Dermis microvascular lymphatic vessel endothelial cell (primary cell): ENCODE measurements at places on chromosomes 1 and 21.

- no peak for DNase-seq
These were observed 1.5 kb downstream of the KIF1B start for GRCh38 chr1:10211805-10212410.

- no peak for DNase-seq
These were observed 24.8 kb downstream of the TGFB2 start for GRCh38 chr1:218369688-218370511.

DNA sequence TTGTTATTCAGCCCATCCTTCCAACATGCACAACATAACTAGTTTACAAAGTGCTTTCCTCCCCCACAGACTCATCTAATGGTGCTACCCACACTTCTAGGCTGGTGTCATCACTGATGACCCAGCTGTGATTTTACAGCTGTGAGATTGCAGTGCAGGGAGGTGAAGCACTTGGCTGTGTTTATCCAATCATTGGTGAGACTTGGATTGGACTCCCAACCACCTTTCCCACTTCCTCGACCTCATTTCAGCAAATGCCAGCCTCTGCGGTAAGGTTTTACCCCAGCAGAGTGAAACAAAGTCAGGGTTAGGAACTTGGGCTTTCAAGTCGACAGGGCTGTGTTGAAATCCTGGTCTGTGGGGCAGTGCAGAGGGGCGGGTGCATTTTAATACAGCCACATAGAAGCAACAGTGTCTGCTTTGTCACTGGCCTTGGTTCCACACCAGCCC, 22.1 kb downstream of the ECHDC2 start:
- no peak for DNase-seq

DNA sequence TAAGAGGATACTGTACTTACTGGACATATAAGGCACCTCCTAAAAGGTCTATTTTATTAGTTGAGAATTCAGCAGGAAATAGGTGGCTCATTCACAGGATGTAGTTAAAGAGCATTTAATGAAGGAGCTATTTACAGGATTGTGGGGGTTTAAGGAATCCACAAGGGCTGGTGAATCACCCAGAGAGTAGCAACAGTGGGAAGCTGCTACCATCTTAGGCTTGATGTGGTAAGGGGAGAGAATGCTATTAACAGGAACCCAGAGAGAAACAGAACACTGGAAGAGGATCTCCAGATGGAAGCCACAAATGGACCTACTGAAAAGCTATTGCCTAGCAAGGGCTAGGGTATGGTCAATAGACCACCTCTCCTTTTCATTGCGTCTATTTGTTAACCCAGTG, 52.0 kb upstream of the COL11A1 start:
- DNase-seq, result no peak

DNA sequence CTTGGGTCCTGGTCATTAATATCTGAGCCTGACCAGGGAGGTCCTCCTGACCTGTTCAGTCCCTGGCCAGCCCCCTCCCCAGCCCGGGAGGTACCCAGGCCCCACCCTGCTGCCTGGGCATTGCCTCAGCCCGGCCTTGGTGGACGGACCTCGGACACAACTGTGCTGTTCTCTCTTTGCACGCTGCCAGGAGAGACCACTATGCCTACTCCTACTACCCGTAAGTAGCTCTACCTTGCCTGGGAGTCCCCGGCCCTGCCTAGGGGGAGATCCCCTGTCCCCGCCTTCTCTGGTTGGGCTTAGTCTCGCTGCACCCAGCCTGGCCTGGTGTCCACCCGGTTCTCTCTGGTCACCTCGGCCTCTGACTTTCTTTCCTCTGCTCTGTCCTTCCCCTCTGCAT, 53.2 kb downstream of the PTPRU start:
- no peak for DNase-seq

- DNase-seq, result peak; percentile 99
These were observed at the start of gene ELK4 for GRCh38 chr1:205631768-205632668. ELK4 (minus strand) TSS chr1:205632011; CDS start chr1:205623882, 8,129 bp downstream.

- no peak for DNase-seq
These were observed 44.3 kb downstream of the KIFAP3 start for GRCh38 chr1:170030212-170030611.

DNA sequence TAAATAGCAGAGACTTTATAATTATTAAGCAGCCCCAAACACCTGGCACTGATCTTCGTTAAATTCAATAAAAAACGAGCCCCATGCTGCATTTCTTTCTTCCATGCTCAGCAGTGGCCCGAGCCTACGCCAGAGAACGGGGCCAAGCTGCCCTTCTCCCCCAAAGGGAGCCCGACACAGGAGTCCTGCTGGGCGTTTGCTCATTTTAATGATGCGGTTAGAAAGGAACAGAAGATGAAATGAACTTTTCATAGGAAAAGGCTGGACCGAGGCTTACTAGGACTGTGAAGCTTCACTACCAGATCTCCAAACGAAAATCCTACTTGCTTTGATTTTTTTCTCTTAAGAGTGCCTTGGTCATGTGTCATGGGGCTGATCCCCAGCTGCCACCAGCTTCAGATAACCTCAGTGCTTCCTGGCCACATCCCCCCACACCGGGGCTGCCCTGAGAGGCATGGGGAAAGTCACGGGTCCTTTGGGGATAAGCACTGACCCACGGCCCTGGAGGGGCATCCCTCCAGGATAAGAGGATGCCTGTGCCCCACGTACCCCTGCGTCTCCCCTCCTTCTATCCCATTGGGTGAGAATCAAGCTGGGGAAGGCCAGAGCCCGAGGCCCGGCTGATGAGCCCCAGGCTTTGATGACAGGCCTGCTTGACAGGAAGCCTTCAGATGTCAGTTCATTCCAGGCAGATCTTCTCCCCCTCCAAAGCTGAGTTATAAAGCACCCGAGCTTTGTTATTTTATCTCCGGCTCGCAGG, 34.2 kb downstream of the PGBD5 start:
- DNase-seq, result no peak

- no peak for DNase-seq
These were observed 62.3 kb downstream of the GON4L start for GRCh38 chr1:155794605-155795245.

DNA sequence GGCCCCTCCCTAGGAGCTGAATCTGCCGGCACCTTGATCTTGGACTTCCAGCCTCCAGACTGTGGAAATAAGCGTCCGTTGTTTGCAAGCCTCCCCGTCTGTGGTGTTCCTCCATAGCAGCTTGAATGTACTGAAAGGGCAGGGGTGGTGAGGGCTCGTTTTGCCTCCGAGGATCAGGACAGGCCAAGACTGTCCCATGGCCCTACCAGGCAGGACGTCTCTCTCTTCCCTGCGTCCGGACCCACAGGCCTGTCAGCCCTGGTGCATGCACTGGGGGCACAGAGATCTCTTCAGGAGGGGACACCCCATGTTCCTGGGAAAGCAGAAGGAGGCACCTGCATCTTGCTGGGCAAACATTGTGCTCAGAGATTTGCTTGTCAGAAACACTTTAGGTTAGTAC, 156.3 kb upstream of the C1orf174 start:
- no peak for DNase-seq

DNA sequence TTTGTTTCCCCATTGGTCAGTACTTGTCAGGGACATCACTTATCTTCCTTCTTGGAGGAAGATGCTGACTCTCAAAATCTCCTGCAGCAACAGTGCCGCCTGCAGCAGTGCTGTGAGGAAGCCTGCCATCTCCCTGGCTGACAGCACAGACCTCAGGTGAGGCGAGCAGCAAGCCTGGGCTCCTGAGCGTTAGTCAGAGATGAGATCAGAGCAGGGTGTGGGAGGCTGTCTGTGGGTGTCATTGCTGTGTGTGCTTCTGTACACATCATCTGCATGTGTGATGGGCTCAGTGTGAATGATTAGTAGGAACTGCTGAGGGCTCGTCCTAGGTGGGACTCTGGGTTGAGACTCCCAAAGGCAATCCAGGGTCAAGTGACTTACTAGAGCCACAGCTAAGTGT, 6.1 kb downstream of the STRIP1 start:
- no peak for DNase-seq

DNA sequence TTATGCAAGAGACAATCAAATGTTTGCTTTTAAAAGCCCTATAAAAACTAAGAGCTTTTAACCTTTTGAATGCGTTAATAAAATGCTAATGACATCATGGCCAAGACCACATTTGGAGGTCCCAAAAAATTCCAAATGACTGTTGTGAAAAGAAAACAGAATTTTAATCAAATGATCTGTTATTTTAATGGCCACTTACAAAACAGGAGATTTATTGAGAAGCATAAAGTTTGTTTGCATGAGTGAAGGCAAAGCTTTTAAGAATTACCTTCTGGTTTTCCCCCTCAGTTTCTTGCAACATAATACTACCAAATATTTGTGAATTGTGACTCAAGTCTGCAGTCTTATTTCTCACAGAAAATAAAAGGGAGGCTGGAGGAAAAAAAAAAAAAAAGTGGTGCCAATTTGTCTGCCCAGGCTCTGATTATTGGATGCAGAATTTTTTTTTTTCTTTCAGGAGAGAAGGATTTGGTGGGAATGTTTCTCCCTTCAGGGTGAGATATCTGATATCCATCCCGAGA, 60.7 kb downstream of the GORAB start:
- no peak for DNase-seq

GRCh38 chr1:65525266-65526048, 105.0 kb downstream of the LEPR start:
- no peak for DNase-seq

GRCh38 chr21:42233067-42233961, 14.4 kb downstream of the ABCG1 start:
- DNase-seq, result peak; percentile 84

- DNase-seq, result no peak
These were observed 46.0 kb downstream of the RHOU start for GRCh38 chr1:228781161-228781808.

GRCh38 chr1:104745875-104746274, 996.2 kb downstream of the AMY1C start:
- DNase-seq, result no peak

DNA sequence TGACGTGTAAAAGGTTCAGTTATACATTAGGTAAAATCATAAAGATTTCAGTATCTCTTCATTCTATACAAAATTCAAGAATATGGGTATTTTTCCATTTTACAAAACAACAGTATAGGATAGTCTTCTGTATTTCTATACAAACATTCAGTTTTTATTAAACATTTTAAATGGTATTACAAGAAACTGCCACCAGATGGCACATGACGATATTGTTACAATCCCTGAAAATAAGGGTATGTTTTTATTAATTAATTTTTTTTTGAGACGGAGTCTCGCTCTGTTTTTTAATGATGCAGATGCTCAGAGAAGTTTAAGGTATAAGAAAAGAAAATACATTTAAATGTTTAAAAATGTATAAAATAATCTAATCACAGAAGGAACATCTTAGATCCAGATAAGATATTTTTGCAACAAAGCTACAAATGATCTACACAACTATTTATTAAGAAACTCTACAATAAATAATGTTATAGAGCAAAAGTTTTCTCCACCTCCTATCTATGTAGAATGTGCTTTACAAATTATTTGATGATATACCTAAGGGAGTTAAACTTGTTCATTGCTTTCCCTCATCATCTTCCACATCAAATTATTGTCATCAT, 23.5 kb upstream of the RSBN1 start:
- DNase-seq, result peak; percentile 39

DNA sequence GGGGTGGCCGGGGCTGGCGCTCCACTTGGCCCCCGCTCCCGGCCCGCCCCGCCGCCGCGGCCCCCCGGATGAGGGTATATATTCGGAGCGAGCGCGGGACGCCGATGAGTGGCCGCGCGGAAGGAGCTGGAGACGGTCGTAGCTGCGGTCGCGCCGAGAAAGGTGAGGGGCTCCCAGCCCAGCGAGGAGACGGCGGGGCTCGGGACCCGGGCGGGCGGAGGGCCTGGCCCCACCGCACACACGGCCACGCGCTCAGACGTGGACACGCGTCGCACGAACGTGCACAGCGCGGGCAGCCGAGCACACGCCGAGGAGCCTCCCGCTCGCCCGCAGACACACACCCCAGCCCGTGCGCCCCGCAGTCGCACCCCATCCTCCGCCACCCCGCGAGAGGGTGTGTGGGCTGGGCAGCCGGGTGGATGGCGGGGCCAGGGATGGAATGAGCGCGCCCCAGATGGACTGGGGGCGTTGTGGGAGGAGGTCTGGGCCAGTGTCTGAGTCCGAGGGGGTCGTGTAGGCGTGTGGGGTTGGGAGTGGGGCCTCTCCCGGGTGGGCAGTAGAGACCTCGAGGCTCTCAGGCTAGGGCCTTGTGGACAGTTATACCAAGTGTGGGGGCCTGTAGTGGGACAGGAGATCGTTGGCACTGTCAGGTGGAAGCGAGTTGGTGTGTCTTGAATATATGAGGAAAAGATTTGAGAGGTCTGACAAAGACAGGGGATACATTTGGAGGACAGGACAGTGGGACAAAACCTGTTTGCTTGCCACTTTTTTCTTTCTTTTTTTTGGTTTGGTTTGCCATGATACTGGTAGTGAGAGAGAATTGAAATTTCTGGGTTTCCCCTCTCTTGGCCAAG, at the start of gene UAP1:
UAP1 (plus strand) TSS at position 107 of the 854 bp plus-strand sequence. CDS start 4,347 bp downstream, outside the sequence.
- peak; percentile 37 for DNase-seq

DNA sequence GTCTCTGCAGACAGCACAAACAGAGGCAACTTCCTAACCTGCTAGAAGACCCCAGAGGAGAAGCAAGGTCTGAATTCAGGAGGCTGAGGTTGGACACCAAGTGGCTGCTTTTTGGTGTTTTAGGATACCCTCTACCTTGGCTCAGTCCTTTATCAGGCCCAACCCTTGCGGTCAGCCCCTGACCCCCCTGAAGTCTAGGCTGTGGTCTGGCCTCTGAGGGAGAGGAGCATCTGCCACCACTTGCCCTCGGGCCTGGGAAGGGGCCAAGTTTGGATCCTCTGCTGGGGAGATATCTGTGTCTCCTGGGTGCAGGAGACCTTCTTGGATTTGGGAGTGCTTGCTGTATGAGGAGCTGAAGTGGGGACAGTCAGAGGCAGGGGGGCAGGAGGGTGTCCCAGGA, 21.0 kb downstream of the EDN2 start:
- DNase-seq, result no peak

GRCh38 chr1:222251847-222252246, 296.1 kb downstream of the HHIPL2 start:
- DNase-seq, result no peak
